ENCODE measurements at places on chromosomes 1 and 21. TPM values are rescaled to one million over a fixed set of nuclear protein-coding genes. Genes with fewer than 3 reads are reported as not detected.

Gene KCNJ10
- total RNA-seq, result not detected

Gene VHLL
- not detected for total RNA-seq

Gene CA14
- total RNA-seq, result 0.44 TPM

Gene ELF3
- total RNA-seq, result 77.6 TPM

Gene KRTAP13-2
- not detected for total RNA-seq

Gene DENND2C
- 4.7 TPM for total RNA-seq

Gene RGS13
- total RNA-seq, result 1.4 TPM

- H3K27me3 ChIP-seq, result no peaks in the 10 kb centered on the region
- no peaks in the 10 kb centered on the region for H3K36me3 ChIP-seq
- H3K4me1 ChIP-seq, result no peaks in the 10 kb centered on the region
- no peak overlapping the region for H3K27ac ChIP-seq
- DNase-seq, result no peak
- no peak overlapping the region for H3K4me3 ChIP-seq
Observed at GRCh38 chr21:23809573-23809972, 1797.7 kb downstream of the MRPL39 start.

DNA sequence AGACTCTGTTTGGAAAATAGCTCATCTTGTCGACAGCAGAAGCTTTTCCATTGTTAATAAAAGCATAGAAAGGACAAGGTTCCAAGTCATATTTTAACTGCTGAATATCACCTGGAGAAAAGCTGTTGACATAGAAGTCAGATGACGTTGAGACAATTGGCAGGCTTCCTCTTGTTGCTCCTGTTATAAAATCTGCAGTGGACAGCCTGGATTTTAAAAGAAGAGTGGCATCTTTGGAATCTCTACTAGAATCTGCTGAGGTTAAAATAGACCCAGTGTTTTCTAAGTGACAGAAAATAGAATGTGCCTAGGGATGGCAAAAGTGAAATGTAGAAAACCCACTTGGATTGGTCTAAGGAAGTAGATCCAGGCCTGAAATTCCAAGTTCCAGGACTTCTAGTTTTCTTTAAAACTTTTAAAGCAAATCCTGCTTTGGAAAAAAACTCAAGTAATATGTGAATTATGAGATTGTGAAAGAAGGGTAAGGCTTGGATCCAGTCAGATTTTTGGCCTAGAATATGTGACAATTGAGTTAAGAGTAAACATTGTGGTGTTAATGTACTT is 53.6 kb upstream of the NEXN start:
- no peaks in the 10 kb centered on the region for H3K36me3 ChIP-seq
- H3K27ac ChIP-seq, result peak overlapping the region; percentile 81

DNA sequence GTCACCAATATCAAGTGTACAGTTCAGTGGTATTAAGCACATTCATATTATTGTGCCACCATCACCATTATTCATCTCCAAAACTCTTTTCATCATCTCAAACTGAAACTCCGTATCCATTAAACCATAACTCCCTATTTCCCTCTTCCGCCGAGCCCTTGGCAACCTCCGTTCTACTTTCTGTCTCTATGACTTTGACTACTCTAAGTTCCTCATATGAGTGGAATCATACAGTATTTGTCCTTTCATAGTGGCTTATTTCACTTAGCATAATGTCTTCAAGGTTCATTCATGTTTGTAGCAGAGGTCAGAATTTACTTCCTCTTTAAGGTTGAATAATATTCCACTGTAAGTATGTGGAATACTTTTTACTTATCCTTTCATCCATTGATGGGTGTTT is 21.7 kb downstream of the SELP start:
- no peaks in the 10 kb centered on the region for H3K36me3 ChIP-seq
- no peaks in the 10 kb centered on the region for H3K27me3 ChIP-seq
- no peak overlapping the region for H3K4me3 ChIP-seq
- H3K27ac ChIP-seq, result no peak overlapping the region

DNA sequence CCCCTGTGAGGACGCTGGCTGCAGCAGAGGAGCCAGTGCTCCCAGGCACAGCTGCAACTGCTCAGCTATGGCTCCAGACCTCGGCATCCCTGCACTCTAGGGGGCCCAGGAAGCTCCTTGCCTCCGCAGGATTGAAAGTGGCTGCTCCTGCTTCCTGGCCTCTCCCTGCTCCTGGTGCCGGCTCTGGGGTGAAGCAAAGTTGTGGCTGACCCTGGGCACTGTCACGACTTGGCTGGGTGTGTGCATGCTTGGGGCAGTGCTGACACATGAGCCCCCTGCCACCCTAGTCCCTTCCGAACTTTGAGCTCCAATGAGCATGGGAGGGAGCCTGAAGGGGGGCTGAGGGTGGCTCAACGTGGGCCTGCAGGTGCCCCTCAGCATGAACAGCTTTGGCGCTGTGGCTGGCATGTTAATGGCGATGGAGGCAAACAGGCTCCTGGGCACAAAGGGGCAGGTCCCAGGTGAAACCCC is 1512.2 kb downstream of the KCNT2 start:
- H3K4me3 ChIP-seq, result no peak overlapping the region
- DNase-seq, result no peak
- no peaks in the 10 kb centered on the region for H3K27me3 ChIP-seq
- no peaks in the 10 kb centered on the region for H3K4me1 ChIP-seq
- no peak overlapping the region for H3K27ac ChIP-seq
- H3K36me3 ChIP-seq, result no peaks in the 10 kb centered on the region

DNA sequence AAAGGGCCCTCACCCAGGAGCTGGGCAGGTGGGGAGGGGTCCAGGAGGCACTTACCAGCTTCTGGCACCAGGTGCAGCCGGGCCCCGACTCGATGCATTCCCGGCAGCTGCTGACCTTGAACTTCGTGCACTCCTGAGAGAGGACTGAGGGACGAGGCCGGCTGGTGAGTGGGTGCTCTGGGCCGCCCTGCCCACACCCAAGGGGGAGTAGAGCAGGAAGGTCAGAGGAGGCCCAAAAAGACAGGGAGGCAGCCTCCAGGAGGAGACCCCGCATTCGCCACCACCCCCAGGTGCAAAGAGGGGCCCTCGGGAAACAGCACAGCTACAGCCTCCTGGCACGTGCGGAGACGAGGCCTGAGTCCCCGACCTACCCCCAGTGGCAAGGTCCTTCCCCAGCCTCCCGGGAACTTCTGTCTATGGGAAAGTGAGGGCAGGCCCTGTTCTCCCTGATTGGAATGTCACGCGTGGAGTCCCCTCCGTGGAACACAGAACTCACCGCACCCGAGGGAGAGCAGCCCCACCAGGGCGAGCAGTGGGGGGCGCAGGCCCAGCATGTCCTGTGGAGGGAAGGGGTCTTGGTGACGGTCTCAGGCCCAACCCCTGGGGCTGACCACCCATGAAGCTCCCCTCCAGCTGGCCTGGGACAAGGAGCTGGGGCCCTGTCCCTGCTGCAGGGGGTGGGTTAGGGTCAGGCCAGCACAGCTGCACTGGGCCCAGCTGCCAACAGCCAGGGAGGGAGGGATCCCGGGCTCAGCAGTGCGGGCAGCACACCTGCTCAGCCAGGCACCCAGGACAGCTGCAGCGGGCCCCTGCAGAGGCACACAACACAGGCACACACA is 10.3 kb downstream of the ITGB2 start:
- no peak for DNase-seq
- peaks cover 16% of the 10 kb centered on the region for H3K4me1 ChIP-seq
- no peaks in the 10 kb centered on the region for H3K36me3 ChIP-seq
- no peaks in the 10 kb centered on the region for H3K27me3 ChIP-seq
- H3K27ac ChIP-seq, result no peak overlapping the region

DNA sequence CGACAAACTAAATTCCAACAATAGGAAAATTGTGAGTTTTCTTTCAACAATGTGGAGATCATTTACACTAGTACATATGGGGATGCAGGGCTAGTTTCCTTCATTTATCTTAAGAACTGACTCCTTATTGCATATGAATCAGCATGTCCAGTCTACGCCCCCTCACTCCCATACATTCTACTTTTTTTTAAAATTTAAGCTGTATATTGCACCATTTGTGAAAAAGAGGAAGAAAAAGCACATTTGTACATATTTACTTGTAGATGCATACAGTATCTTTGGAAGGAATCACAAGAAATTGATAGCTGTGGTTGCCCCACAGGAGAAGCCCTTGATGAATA is 15.9 kb downstream of the VPS26C start:
- no peaks in the 10 kb centered on the region for H3K27me3 ChIP-seq
- peaks cover 25% of the 10 kb centered on the region for H3K4me1 ChIP-seq
- DNase-seq, result no peak
- no peak overlapping the region for H3K4me3 ChIP-seq
- no peak overlapping the region for H3K27ac ChIP-seq
- no peaks in the 10 kb centered on the region for H3K36me3 ChIP-seq

DNA sequence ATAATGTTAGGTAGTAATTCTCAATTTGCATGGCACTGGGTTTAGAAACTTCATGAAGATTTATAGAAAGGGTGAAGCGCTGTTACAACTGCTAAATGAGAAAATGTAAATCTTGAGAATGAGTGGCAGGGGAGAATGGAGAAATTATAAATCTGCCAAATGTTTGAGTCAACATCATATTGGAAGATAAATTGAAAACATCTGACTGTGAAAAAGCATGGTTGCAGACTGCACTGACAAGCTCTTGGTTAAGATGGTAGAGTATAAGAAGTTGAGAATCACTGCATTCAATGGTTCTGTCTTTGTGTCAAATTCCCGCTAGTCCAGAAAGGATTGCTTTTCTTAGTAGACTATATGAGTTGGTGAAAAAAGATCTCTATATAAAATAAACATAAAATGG is 113.3 kb upstream of the DUSP10 start:
- H3K36me3 ChIP-seq, result no peaks in the 10 kb centered on the region
- no peaks in the 10 kb centered on the region for H3K4me1 ChIP-seq
- H3K27me3 ChIP-seq, result no peaks in the 10 kb centered on the region
- H3K27ac ChIP-seq, result no peak overlapping the region

- H3K36me3 ChIP-seq, result no peaks in the 10 kb centered on the region
- DNase-seq, result peak; percentile 67
- peaks cover 37% of the 10 kb centered on the region for H3K27me3 ChIP-seq
- peak overlapping the region; percentile 44 for H3K4me3 ChIP-seq
Observed at GRCh38 chr1:43531906-43532584, 1.4 kb downstream of the PTPRF start.

GRCh38 chr1:37323486-37324377 is 150.6 kb upstream of the ZC3H12A start:
- DNase-seq, result no peak
- H3K36me3 ChIP-seq, result no peaks in the 10 kb centered on the region
- H3K27ac ChIP-seq, result no peak overlapping the region

DNA sequence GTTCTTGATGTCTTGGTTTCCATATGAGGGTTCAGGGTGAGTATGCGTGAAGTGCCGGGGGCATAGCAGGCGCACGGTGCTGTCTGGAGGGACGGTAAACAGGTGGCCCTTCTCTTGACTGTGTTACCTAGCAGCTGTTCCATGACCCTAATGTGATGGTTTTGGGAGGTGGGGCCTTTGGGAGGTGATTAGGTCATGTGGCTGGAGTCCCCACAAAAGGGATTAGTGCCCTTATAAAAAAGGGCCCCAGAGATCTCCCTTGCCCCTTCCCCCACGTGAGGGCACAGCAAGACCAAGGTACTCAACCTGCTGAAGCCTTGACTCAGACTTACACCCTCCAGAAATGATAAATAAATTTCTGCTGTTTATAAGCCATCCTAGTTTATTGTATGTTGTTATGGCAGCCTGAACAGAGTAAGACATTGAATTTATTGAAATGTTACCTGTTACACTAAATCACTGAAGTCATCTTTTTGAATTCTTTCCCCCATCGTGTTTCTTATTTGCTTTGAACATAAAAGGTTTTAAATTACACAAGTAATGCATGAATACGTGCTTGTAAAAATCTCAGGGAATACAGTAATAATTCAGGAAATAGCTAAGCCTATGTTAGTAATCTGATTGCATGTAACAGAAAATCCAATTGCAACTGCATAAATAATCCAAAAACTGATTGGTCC is 15.6 kb downstream of the TRAPPC10 start:
- H3K36me3 ChIP-seq, result no peaks in the 10 kb centered on the region
- H3K4me1 ChIP-seq, result peaks cover 19% of the 10 kb centered on the region
- DNase-seq, result no peak
- H3K27ac ChIP-seq, result no peak overlapping the region

GRCh38 chr1:188590641-188591040 is 1761.9 kb downstream of the PLA2G4A start:
- DNase-seq, result no peak
- H3K27ac ChIP-seq, result no peak overlapping the region
- H3K27me3 ChIP-seq, result no peaks in the 10 kb centered on the region
- H3K36me3 ChIP-seq, result no peaks in the 10 kb centered on the region

GRCh38 chr1:43048601-43049011 is 89.9 kb upstream of the SLC2A1 start:
- H3K27ac ChIP-seq, result no peak overlapping the region
- no peaks in the 10 kb centered on the region for H3K4me1 ChIP-seq
- H3K36me3 ChIP-seq, result no peaks in the 10 kb centered on the region
- no peaks in the 10 kb centered on the region for H3K27me3 ChIP-seq
- H3K4me3 ChIP-seq, result no peak overlapping the region
- no peak for DNase-seq

- DNase-seq, result no peak
- no peak overlapping the region for H3K4me3 ChIP-seq
- H3K36me3 ChIP-seq, result peaks cover 22% of the 10 kb centered on the region
- H3K27ac ChIP-seq, result no peak overlapping the region
- no peaks in the 10 kb centered on the region for H3K27me3 ChIP-seq
Observed at GRCh38 chr1:41135196-41135947, 106.7 kb downstream of the SCMH1 start.

DNA sequence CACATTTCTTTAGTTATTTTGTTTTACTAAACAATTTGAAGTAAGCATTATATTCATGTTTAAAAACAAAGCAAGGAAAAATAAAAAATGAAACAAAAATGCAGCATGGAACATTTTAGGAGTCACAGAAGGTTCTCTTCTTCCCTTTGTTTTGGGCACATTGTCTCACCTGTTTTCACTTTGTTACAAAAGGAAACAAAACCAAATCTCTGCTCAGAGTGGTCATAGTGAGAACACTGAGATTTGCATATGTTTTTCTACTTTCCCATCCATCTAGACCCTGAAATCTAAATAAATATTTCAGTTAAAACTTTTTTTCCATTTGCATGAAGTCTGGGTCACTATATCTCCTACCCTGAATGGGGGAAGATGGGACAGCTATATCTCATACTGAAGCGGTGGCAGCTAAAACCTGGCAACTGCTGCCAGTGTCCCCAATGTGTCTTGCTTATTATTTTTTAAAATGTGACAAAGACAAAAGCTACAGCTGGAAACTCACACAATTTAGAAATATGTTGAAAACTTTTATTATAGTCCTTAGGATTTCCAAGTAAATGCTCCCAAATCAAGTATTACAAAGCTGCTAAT is 3.5 kb downstream of the EXOC8 start:
- H3K4me1 ChIP-seq, result peaks cover 37% of the 10 kb centered on the region
- peaks cover 5% of the 10 kb centered on the region for H3K36me3 ChIP-seq
- H3K27ac ChIP-seq, result no peak overlapping the region
- H3K27me3 ChIP-seq, result no peaks in the 10 kb centered on the region
- H3K4me3 ChIP-seq, result peak overlapping the region; percentile 92
- no peak for DNase-seq

DNA sequence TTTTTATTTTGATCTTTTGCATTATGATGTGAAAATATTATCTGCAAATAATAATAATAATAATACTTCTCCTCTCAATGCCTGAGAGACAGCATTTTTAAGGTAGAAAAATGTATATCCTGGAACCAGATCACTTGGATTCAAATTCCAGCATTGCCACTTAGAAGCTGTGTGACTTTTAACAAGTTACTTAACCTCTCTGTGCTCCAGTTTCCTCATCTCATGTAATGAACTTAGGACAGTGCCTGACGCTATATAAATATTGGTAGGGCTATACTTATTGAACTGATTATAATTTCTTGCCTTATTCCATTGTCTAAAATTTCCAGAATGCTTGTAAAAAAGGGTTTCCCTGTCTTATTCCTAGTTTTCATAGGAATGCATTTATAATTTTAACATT is 137.2 kb downstream of the IGSF21 start:
- no peaks in the 10 kb centered on the region for H3K27me3 ChIP-seq
- H3K4me3 ChIP-seq, result no peak overlapping the region
- H3K36me3 ChIP-seq, result no peaks in the 10 kb centered on the region
- DNase-seq, result no peak
- H3K4me1 ChIP-seq, result no peaks in the 10 kb centered on the region

Measured in left lung (tissue), 14 donors.